ENCODE measurements at places on chromosomes 1 and 21.

GRCh38 chr1:236677641-236678235 lies 8.6 kb upstream of the ACTN2 start:
- DNase-seq: no peak

GRCh38 chr1:50109647-50110075 lies 941 bp downstream of the ELAVL4 start:
- no peak for DNase-seq

DNA sequence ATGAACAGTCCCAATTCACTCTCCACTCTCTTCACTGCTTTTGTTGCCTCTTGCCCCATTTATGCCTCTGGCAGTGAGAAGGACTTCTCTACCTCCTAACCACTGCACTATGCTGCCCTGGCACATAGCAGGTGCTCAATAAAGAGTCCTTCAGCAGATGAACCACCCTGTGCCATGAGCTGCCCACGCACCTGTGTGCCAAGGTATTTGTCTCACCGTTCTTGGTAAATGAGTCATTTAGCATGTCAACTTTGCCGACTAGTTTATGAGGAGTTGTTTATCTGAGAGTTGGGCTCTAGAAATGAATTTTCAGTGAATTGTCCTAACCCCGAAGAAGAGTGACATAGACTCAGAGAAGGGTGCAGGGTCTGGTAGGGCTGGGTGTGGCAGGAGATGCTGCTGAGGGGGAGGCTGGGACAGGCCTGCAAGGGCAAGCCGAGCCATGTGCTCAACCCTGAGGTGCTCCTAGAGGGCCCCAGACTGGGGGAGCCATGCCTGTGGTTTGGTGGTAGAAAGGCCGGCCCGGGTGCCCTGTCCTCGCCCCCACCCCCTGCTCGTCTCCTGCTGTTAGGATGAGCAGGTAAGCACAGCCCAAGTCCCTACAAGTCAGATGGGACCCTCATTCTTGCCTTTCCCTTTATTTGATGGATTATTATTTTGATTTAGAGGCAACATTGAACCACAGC lies 654.5 kb downstream of the MATN1 start:
- DNase-seq: no peak

- no peak for DNase-seq
These were observed 42.2 kb upstream of the LYST start for GRCh38 chr1:235908742-235909520.

GRCh38 chr21:25396135-25396711 lies 211.1 kb downstream of the MRPL39 start:
- DNase-seq: peak; percentile 74

DNA sequence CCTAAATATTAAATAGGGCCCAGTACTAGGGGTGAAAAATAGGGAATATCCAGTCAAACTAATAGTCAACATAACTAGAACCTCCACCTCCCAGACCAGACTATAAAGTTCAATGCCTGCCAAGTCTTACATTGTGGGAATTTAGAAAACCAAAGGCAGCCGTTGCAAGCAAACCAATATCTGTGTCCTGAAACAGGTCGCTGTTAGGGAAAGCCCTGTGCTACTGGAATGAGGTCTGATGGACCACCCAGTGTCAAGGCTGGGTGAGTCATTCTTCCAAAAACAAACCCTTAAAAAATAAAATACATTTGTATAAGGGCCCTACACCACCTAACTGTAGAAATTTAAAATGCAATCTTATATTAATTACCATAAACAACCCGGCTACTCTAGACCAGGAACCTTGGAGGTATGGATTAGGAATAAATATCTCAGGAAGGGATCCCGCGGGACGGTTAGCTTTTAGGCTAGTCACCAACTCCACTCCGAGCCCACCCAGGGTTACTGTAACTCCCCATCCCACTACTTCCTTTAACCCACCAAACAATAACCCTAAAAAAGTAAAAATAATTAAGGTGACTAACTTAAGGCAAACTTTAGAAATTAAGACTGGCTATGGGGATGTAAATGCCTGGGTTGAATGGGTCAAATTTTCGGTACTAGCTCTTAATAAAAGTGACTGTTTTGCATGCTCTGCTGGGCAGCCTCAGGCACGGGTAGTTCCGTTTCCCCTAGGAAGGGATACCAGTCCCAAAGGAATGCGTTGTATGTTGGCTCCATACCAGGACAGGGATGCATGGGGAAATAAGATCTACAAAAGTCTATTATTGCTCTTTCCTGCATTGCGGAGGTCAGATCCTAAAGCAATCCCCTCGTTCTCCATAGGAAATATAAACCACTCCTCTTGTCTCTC lies 65.4 kb upstream of the TLR5 start:
- no peak for DNase-seq

DNA sequence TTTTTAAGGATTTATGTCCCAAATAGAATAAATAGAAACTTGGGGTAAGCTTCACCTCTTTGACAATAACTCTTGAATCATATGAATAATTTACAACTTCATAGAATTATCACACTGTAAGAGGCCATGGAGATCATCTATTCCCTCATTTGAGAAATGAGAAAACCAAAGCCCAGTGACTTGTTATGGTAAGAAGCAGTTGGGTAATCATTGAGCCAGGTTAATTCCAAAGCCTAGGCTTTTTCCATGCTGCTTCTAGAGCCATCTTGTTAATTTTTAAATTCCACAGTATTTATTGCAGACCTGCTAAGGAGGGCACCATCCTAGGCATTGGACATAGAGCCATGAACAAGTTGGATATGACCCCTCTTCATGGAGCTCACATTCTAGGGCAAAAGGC lies 160.5 kb downstream of the CDC7 start:
- no peak for DNase-seq

- DNase-seq: no peak
These were observed 5.5 kb downstream of the SCNN1D start for GRCh38 chr1:1285611-1286311.

- DNase-seq: no peak
These were observed 8.2 kb upstream of the SLC30A1 start for GRCh38 chr1:211587123-211587522.

DNA sequence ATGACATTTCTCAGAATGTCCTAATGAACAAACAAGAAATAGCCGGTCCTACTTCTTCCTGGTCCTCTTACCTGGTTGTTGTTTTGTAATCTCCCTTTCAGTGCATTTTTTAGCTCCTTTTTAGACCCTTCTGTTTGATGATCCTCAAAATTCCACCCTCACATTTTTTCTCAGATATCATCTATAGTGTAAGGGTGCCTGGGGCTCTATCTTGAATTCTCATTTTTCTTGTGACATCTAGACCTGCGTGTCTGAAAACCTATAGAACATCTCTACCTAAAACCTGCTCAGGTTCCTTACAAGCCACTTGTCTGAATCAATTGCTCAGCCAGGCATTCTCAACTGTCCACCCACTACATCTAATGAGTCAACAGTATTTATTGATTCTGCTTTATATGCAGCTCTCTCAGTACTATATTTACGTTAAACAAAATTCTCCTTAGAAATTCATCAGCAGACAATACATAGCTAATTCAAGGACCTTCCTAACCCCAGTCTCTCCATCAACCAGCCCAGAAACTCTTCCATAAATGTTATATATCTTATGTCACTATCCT lies 36.5 kb upstream of the USH2A start:
- DNase-seq: no peak

DNA sequence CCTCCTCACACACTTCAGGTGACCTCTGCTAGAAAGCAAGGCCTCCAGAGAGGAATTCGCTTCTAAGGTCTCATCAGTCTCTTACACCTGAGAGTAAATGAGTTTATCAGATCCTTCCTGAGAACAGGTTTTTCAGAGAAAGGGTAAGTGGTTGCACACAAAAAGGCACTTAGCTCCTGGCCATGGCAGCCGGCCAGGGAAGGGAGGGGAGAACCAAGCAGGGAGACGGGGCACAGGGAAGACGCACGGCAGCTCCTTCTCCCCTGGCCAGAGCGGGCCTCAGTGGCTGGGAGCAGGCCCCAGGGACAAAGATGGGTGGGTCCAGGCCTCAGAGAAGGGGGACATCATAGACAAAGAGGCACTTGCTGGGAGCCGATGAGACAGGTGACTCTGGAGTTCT lies 3.6 kb upstream of the TNNT2 start:
- DNase-seq: no peak

DNA sequence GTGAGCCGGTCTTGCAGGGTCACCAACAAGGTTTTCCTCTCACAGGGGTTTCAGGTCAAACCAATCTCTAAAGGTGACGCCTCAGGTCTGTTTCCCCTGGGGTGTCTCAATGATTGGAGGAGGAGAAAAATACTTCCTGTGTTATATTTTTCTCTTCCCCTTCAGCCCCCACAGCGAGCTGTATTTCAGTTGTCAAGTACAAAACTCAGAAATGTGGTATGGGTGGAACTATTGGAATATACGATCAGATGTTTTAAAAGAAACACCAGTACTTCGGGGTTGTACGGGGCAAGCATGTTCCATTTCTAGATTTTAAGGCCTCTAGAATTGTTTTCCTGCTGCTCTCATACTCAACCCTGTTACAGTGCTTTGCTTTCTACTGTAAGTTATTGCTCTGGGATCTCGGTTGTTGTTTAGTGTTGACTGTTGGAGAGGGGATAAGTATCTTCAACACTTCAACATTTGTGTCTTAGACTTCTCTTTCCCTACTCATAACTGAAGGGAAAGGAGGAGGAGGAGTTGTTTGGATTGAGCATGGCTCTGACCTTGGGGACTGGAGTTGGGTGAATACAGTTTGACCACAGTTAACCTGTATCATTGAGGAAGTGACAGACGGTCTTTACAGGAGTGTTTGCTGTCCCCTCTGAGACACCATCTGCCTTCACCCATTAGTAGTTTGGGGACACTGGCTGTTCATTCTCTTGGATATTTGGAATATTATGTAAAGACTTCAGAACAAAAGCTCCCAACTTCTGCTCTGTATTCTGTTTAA lies 2.0 kb downstream of the MAPKAPK2 start:
- DNase-seq: no peak

DNA sequence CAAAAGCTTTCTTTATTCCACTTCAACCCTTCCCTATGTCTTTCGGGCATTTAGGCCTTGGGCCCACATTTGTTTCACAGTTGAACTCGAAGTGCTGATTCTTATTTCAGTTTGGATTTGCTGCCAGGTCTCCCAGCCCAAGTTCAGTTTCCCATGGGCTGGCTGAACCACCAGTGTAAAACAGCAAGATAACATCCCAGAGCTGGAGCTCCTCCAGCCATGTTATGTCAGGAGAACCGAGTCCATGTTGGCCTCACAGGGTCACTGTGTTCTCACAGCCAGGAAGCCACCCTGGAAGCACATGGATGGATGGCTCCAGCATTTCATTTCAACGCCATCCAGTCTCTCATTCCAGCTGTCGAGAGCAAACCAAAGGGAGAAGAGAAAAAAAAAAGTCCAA lies 45.2 kb upstream of the RXRG start:
- DNase-seq: no peak

GRCh38 chr21:45557616-45558043 lies 15.4 kb upstream of the SLC19A1 start:
- no peak for DNase-seq

GRCh38 chr1:64878931-64879611 lies 87.3 kb downstream of the JAK1 start:
- DNase-seq: no peak

DNA sequence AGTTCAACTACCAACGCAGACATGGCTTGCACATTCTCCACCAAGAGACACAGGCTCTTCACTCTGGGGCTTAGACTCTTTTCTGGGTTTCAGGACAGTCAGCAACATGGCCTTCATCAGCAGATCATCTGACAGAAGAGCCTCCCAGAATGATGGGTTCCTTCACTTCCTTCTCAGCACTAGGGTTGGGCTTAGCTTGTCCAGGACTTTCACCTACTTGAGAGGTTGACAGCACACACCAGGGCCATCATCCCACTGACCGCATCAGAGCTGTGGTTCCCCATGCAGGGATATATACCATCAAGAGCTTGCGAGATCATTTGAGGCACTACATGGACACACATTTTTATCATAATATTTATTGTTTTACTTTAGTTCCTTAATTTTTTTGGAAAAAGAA lies 10.4 kb upstream of the NCF2 start:
- DNase-seq: no peak

DNA sequence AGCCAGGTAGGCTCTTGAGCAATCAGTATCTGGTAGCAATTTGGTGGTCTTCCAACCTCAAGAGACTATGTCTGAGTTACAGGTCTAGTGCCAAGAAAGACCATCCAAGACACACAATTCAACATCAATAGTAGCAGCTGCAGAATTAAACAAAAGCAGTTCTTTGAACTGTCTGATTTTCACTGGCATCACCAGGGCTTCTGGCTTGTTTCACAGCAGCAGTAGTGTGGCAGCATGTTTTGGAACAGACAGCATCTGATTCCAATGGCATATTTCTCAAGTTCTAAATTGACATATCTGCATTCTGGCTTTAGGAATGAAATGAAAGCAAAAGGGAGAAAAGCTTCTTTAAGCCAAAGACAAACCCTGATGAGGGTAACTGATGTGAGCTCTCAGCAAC lies 334.7 kb upstream of the PRMT6 start:
- DNase-seq: no peak

- no peak for DNase-seq
These were observed 11.0 kb downstream of the ICMT start for GRCh38 chr1:6224718-6225117.

DNA sequence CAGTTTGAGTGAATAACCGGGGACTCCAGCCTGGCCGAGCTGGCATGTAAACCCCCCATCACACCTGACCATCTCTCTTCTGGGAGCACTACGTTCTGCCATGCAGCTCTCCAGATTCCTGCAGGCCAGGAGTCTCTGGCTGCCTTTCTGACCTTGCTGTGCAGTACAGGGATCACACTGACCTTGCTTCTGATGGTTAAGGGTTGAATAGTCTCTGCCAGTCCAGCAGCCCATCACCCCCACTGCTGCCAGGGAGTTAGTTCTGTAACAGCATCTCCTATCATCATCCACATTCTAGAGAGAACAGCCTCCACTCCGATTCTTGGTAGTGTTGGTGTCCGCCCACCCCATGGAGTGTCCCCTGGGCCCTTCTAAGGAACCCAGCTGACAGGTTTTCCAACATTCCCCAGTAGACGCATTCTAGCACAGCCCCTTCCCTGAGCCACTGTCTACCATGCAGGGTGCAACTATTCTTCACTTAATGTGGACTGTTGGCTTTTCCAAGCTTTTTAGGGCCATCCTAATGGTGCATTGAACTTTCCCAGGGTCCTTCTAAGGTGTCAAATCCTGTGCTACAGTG lies 109.8 kb downstream of the RIPK4 start:
- no peak for DNase-seq

GRCh38 chr1:111569913-111570312 lies 49.7 kb upstream of the RAP1A start:
- DNase-seq: no peak

DNA sequence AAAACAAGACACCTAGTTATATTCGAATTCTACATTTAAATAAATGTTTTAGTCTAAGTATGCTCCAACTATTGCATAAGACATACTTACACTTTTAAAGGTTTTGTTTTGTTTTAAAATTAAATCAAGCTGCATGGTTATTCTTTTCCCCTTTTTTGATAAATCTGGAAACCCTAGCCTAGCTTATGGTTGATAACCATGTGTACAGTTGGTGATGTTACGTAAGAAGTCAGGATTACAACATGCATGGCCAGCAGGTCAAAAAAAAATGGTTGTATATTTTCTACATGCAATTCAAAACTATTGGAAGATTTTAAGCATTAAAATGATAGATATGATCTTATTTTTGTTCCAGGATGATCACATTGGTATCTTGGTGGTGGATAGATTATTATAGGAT lies 1600.6 kb downstream of the PLA2G4A start:
- no peak for DNase-seq

All from activated naive CD4-positive, alpha-beta T cell treated with anti-CD3 and anti-CD28 coated beads, Interleukin-2, amount 50 U/mL, for 16 hours (primary cell).